ENCODE measurements at places on chromosomes 1 and 21.

DNA sequence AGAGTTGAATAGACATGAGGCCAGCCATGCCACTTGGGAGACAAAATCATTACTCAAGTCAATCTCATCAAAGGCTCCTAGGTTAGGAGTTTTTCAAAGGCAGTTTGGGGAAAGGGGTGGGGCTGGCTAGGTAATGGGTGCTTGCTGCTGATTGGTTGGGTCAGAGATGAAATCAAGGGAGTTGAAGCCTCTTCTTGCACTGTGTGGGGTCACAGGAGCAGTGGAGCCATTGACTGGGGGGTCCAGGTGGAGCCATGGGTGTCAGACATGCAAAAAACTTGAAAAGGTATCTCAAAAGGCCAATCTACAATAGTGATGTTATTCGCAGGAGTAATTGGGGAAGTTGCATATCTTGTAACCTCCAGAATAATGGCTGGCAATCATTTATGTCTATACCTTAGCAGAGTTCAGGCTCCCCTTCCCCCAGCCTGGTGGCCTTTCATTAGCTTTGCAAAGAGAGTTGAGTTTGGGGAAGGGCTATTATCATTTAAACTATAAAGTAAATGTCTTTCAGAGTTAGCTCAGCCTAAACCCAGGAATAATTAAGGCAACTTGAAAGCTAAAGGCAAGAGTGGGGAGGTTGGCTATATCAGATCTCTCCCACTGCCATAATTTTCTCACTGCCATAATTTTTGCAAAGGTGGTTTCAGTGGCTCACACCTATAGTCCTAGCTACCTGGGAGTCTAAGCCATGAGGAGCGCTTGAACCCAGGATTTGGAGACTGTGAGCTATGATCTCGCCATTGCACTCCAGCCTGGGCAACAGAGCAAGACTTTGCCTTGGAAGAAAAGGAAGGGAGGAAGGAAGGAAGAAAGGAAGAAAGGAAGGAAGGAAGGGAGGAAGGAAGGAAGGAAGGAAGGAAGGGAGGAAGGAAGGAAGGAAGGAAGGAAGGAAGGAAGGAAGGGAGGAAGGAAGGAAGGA is 7.8 kb upstream of the PINK1 start:
- DNase-seq: no peak

DNA sequence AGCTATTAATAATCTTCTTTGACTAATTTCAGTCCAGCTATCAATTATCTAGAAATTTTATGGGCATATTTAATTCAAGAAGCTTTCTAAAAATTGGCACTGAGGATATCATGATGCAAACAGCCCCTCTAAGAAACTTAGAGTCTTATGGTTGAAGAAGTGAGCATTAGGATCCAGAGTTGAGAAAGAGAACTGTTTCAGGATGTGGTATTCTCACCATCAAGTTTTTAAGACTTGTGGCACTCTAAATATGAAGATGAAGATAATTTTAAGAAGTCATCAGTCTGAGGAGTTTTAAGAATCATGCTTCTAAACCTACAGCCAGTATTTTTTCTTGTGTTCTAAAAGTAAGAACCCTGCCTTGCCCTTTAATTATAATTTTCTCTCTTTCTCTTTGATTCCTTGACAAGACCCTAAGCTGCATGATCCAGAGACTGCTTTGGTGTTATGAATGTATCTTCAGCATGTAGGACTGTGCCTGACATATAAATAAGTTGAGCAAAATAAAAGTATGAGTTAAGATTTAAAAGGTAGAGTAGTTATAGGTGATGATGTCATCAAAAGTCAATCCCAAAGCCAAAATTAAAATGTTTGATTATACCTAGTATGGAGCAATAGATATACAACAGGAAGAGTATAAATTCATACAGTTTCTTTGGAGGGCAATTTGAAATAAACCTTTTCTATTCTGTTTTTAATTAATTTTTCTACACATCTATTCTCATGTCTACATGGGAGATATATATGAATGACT is 39.1 kb downstream of the RPS6KC1 start:
- DNase-seq: no peak

GRCh38 chr1:234372011-234372757 is 1.1 kb upstream of the COA6 start:
- DNase-seq: no peak

GRCh38 chr1:55531644-55532043 is 316.5 kb upstream of the USP24 start:
- DNase-seq: no peak

DNA sequence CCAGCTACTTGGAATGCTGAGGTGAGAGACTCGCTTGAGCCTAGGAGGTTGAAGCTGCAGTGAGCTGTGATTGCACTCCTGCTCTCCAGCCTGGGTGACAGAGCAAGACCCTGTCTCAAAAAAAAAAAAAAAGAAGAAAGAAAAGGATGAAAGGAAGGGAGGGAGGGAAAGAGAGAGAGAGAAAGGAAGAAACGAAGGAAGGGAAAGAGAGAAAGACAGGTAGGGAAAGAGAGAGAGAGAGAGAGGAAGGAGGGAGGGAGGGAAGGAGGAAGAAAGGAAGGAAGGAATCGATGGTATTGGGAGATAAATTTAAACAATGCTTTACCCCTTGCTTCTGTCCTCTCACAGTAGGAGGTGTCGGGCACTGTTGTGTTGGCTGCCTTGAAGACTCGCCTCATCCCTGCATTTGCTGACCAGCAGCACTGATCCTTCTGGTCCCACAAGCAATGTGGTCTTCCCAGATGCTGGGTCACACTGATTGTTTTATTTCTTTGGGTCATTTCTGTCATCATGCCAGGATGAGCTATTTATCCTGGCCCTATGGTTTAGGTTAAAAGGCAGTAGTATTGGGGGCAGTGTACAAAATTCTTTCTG is 30.9 kb downstream of the GPR137B start:
- no peak for DNase-seq

DNA sequence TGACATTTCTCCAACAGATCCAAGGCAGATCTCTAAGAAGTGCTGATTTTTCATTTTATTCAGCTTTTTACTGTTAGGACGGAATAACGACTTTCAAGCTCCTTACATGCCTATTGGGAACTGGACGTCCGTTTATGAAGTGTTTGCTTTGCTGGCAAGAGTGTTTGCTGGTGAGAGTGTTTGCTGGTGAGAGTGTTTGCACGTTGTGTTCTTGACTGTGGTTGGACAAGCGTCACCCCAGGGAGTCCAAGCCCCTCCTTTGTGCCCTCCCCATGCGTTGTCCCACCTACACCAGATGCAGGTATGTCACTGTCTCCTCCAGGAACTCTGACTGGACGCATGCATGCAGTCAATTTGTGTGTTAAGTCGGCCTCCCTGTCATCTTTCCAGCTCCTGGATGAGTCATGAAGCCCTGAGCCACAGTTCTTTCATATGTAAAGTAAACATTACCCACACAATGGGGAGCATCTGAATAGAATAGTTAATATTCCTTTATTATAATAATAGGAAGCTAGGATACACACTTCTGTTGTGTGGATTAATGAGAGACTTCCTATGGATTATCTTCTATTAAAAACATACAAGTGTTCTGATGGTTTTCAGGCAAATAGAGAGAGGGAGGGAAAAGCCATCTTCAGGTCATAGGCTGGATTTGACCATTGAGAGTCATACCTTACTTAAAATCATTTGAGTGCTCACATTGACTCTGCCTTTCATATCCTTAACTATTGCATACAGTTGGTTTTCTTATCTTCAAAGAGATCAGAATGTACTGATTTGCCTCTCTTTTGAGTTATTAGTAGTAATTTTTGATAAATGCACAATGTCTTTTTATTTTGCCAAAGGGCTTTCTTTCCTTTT is 119.2 kb downstream of the GALNT2 start:
- DNase-seq: no peak

GRCh38 chr1:41758500-41758899 is 160.2 kb downstream of the HIVEP3 start:
- DNase-seq: no peak

DNA sequence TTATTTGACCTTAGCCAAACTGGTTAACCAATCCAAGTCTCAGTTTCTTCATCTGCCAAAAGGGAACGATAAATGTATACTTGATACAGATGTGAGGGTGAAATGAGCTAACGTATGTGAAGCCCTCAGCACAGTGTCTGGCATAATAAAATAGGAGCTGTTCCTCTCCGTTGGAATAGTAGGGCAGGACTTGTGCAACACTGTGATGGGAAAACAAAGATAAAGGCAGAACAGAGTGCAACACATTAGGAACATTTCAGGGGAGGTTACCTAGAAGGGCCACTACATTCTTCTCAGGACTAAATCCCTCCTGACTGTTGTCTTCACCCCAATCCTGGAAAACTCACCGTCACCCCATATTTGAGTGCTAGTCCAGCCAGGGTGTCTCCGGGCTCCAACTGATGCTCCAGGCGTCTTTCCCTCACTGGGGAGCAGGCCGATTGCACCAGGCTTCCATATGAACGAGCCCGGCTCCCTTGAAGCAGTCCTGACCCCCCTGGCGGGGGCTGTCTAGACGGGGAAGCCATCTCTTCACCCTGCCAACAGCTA is 896 bp downstream of the LYSMD1 start:
- peak; percentile 63 for DNase-seq

DNA sequence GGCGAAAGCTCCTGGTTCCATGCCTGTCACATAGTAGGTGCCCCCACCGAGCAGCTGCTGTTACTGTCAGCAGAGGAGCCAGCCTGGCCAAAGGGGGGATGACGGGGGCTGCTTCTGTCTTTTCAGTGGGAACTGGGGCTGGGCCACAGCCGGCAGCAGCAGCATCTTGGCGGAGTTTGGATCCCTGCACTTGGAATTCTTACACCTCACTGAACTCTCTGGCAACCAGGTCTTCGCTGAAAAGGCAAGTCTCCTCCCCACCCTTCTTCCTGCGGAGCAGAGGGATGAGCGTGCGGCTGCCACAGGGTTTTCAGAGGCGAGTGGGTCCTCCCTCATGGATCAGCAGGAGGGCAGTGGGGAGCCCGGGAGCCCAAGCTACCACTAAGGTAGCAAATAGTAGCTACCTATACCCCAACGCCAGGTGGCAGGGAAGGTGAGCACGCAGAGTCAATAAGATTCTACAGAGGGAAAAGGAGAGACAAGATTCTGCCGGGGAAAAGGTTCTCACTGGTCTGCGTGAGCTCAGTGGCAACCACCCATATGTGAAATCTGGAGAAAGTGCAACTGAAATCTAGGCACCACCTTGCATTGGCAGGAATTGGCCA is 41.4 kb upstream of the SELENON start:
- no peak for DNase-seq

- DNase-seq: no peak
Measured at GRCh38 chr1:112614460-112615065, 4.4 kb downstream of the ST7L start.

DNA sequence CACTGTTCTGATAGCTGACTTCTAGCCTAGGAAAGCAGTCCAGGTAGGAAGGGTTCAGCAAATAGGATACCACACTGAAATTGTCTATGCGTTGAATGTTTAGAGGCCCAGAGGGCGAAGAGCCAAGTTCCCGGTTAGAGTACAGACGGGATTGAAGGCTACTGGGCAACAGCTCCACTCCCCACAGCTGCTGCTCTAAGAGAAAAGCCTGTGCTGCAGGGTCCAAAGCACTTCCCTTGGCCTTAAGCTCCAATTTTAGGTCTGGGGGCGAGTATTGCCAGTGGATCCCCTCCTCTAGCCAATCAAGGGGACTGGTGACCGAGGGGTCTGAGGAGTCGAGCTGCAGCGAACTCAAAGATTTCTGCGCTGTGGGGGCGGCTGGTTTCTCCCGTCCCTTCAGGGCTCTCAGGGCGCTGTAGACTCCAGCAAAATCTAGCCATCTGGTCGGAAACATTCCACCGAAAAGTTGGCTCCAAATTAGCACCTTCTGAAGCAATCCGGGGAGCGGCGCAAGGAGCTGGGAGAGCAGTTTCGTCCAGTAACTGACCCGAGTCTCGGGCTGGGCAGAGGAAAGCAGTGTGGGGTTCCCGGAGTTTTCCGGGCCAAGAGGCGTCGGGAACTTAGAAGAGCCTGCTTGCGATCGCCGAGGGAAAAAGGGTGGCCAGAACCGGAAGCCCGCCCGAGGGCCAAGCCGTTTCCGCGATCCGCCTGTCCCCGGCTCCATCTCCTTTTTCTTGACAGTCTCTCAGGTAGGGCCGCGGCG is 748 bp downstream of the PPP1R15B start:
- DNase-seq: peak; percentile 63

GRCh38 chr1:154178013-154178412 is 13.9 kb downstream of the TPM3 start:
- no peak for DNase-seq
